A549 treated with AZD2906 at 1 μM for 4 hours (cell line): ENCODE measurements at places on chromosomes 5 and 9. TPM values are rescaled to one million over a fixed set of nuclear protein-coding genes. Genes with fewer than 3 reads are reported as not detected.

The PRPF4 gene
- 48.8 to 57.9 TPM (median 52.0 TPM) in 5 replicates for total RNA-seq

The IL33 gene
- total RNA-seq, result 0.23 to 0.61 TPM (median 0.25 TPM) in 5 replicates

The GRIN3A gene
- total RNA-seq, result not detected in 5 replicates

The IL7R gene
- 0.25 to 0.49 TPM (median 0.30 TPM) in 5 replicates for total RNA-seq

The IFNA2 gene
- total RNA-seq, result not detected in 5 replicates

The DMRT3 gene
- 0.03 TPM in 1 of 5 replicates, not detected in the others for total RNA-seq

The BRD3OS gene
- 14.8 to 17.5 TPM (median 17.3 TPM) in 5 replicates for total RNA-seq

The F2R gene
- total RNA-seq, result 40.6 to 60.8 TPM (median 54.5 TPM) in 5 replicates

The HTR4 gene
- not detected in 5 replicates for total RNA-seq

The SETD9 gene
- 4.5 to 6.1 TPM (median 4.9 TPM) in 5 replicates for total RNA-seq

The TRIO gene
- total RNA-seq, result 92.3 to 102 TPM (median 95.6 TPM) in 5 replicates

The ADRA1B gene
- 21.8 to 24.5 TPM (median 23.0 TPM) in 5 replicates for total RNA-seq

The FANCG gene
- total RNA-seq, result 36.8 to 53.2 TPM (median 49.2 TPM) in 5 replicates

The DCANP1 gene
- total RNA-seq, result not detected in 5 replicates

The INSYN2B gene
- total RNA-seq, result 0.07 to 0.31 TPM (median 0.11 TPM) in 5 replicates

The N4BP3 gene
- total RNA-seq, result 0.77 to 1.1 TPM (median 1.0 TPM) in 5 replicates

The FOXD4L3 gene
- total RNA-seq, result 0.05 to 0.21 TPM (median 0.10 TPM) in 4 of 5 replicates, not detected in the other

The ACSL6 gene
- total RNA-seq, result 0.06 to 0.28 TPM (median 0.08 TPM) in 5 replicates

The MORN5 gene
- total RNA-seq, result not detected in 5 replicates

The RFX3 gene
- 1.2 to 1.8 TPM (median 1.5 TPM) in 5 replicates for total RNA-seq

The CDH9 gene
- not detected in 5 replicates for total RNA-seq

The ZNF300 gene
- total RNA-seq, result 1.9 to 2.8 TPM (median 2.4 TPM) in 5 replicates

The C5orf47 gene
- 0.05 to 0.08 TPM (median 0.07 TPM) in 3 of 5 replicates, not detected in the others for total RNA-seq

The RNF208 gene
- total RNA-seq, result 0.91 to 2.8 TPM (median 2.1 TPM) in 5 replicates

The OTULINL gene
- total RNA-seq, result 22.6 to 28.6 TPM (median 26.3 TPM) in 5 replicates

The NEUROG1 gene
- not detected in 5 replicates for total RNA-seq

The PCDHGB7 gene
- 0.03 to 0.13 TPM (median 0.07 TPM) in 3 of 5 replicates, not detected in the others for total RNA-seq

The LARP1 gene
- 115 to 143 TPM (median 131 TPM) in 5 replicates for total RNA-seq

The C9 gene
- total RNA-seq, result not detected in 5 replicates

The NPR3 gene
- 14.3 to 19.0 TPM (median 14.8 TPM) in 5 replicates for total RNA-seq

The PCDHGA2 gene
- total RNA-seq, result 0.40 to 0.74 TPM (median 0.53 TPM) in 5 replicates

The MZB1 gene
- 0.07 to 0.11 TPM (median 0.09 TPM) in 3 of 5 replicates, not detected in the others for total RNA-seq
